ENCODE measurements at places on chromosomes 7 and 10. TPM values are rescaled to one million over a fixed set of nuclear protein-coding genes. Genes with fewer than 3 reads are reported as not detected.

Gene PAX4
- not detected for total RNA-seq

DNA sequence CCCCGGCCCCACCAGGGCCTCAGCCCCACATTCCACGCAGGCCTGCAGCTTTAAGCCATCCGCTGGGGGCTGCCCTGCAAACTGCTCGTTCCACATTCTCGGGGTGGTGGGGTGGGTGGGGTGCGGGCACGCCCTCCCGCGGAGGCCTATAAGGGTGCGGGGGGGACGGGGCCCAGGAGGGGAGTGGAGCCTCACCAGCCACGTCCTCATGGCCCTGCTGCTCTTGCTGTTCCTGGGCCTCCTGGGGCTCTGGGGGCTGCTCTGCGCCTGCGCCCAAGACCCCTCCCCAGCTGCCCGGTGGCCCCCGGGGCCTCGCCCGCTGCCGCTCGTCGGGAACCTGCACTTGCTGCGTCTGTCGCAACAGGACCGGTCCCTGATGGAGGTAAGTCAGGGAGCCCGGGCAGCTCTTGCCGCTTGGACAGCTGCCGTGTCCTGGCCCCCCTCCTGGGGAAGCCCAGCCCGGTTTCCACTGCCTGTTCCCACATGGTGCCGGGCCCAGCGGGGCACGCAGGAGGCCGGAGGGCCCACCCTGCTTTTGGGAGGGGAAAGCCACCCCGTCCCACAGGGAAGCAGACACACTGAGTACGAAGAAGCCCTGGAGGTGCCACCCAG is at the start of gene CYP2W1:
Gene CYP2W1 (plus strand): TSS at position 178 of the 612 bp plus-strand sequence. CDS start 31 bp downstream, at position 209.
- H3K27ac ChIP-seq: no peak within 1 kb of the TSS
- DNase-seq: no peak
- H3K27me3 ChIP-seq: no peaks in the 10 kb centered on the region
- no peaks in the 10 kb centered on the region for H3K36me3 ChIP-seq

Gene TSPAN14
- 31.7 TPM for total RNA-seq

Gene SEMA3E
- 2.0 TPM for total RNA-seq

Gene WDR11
- total RNA-seq: 38.2 TPM

All from GM12878 (cell line).